ENCODE measurements at places on chromosomes 4 and X.

- DNase-seq: no peak
Measured at GRCh38 chrX:18974993-18975392, 8.9 kb downstream of the PHKA2 start.

DNA sequence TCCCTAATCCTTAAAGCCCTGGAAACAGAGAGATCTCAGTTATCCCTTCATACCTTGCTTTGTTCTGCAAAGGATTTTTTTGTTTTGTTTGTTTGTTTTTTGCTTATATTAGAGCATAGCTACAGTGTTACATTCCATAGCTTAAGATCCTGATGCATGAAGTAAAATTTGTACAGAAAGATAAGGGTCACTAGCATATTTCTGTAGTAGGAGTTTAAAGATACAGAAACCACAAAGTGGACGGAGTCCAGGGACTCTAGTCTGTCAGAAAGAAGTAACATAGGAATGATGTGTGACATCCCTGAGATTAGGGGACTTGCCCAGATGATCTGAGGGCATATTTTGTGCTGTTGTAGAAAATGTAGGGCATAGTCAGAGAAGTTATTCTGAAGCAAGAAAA lies 151.9 kb upstream of the PLAC1 start:
- DNase-seq: no peak

GRCh38 chr4:101028886-101029285 lies 318.4 kb downstream of the PPP3CA start:
- DNase-seq: no peak

- no peak for DNase-seq
Measured at GRCh38 chr4:113872426-113873260, 106.8 kb downstream of the ARSJ start.

DNA sequence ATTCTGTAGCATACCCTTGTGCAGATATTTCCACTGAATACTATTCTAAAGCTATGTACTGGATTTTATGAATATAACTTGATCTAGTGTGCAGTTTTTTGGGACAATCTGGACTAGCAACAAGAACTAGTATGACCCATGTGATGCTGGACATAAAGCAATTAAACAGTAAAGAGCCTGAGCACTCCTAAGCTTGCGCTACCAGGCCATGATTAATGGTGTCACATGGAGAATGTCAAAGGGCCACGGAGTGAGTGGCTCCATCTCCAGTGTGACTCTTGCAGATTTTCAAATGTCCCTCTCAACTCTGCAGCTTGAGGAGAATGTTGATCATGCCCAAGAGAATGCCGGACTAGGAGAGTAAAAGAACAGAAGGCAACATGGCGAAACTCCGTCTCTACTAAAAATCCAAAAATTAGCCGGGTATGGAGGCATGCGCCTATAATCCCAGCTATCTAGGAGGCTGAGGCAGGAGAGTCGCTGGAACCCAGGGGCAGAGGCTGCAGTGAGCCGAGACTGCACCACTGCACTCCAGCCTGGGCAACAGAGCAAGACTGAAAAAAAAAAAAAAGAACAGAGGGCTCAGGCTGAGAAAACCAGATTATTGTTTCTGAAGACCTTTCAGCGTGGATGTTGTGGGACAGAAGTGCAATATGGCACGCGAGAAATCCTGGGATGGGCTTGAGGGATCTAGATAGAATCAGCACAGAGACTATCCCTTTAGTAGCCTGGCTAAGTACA lies 45.0 kb downstream of the TIGD2 start:
- no peak for DNase-seq

DNA sequence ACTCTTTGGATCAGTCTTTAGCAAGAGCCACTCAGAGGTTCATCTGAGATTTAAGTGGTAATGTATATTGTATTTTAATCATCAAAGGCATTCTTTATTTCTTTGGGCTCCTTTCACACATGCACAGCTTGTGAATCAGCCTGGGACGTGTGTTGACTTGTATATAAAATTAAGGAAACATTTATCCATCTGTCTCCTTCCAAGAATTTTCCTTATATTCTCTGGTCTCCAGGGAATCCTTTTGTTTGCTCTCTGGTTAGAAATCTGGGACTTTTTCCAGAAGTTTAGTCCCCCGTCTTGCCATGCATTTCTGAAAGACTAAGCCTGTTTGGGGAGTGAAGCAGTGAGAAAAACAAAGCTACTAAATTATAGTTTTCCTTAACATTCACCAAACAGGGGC lies 212.3 kb downstream of the DCAF12L2 start:
- no peak for DNase-seq

DNA sequence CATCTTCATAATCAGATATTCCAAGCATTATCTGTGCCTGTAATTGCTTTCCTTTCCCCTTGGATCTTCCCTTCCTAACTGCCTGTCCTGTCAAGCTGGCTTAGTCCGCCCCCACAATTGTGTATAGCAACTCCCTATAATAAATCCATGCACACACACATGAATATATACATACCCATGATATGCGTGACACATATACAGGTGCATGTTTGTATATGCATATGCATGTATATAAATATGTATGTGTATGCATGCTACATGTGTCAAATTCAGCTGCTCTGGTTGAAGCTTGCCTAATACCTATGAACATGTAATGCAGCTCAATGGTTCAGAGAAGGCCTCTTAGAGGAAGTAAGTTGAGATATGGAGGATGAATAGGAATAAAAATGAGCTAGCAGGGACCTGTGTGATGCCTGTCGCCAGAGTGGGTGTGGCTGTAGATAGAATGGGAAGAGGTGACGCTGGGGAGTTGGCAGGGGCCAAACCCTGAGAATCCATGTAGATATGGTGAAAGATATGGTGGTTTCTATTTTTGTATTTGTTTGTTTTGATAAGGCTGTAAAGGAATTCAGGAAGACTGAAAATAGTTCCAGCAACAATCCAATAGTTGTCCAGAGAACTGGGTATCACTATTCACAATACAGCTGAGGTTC lies 595.0 kb upstream of the BOD1L1 start:
- DNase-seq: no peak

- DNase-seq: no peak
Measured at GRCh38 chr4:186137196-186137794, 32.8 kb downstream of the FAM149A start.

DNA sequence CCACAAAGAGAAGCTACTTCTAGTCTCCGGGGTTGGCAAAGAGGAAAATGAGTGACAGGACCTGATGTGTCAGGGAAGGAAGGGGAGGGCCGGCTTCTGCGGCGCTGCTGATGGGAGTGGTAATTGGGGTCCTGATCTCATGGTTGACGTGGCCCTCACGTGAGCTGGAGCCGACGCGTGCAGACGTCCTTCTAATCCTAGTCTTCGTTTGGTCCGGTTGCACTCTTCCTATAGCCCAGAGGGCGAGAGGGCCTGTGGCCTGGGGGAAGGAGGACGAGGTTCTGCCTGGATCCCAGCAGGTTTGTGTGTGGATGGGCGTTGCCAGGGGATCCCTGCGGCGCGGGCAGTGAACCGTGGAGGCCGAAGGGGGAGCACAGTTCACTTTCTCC lies at the start of gene ARMCX1:
TSS of gene ARMCX1 (plus strand) at position 186 of the 389 bp plus-strand sequence. CDS start 2,384 bp downstream, outside the sequence.
- peak; percentile 13 for DNase-seq

Data from activated CD4-positive, alpha-beta T cell treated with anti-CD3 and anti-CD28 coated beads, Interleukin-2, amount 50 U/mL, for 48 hours (primary cell).